Renal cortical epithelial cell (primary cell): ENCODE measurements at places on chromosomes 4 and X.
A peak's percentile ranks its signal among the peaks of the same experiment; 100 is the strongest.

DNA sequence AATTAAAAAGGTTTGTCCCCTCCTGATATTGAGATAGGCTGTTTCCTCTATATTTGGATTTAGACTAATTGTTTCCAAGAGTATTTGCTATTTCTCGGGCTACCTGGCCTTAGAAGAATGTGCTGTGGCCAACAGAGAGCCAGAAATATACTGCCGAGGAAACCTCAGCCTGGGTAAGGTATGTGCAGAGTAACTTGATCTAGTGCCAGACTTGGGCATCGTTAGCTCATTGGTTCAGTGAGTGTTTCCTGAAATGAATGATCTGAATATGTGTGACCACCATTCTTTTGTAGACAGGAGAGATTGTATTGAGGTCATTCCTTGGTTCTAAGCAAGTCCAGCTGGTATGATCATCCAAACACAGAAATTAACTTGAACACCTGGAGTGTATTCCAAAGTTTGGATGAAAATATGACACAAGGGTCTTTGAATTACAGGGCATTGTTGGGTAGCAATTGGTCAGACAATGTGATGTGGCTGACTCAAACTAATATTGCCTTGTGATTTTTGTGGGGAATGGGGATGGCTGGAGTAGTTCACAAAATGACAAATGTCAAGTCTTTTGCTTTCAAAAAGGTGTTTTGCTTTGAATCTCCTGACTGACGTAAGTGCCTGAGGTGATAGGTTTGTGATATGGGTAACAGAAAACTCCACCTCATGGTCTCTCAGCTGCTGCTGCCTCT is 100.2 kb upstream of the CXCL13 start:
- no peak for DNase-seq

GRCh38 chrX:3286196-3286945 is 60.1 kb downstream of the MXRA5 start:
- DNase-seq: peak; percentile 33

- DNase-seq: peak; percentile 13
Observed at GRCh38 chr4:149176039-149176438, 639.6 kb downstream of the IQCM start.

- no peak for DNase-seq
Observed at GRCh38 chr4:14910411-14910810, 91.9 kb upstream of the CPEB2 start.

DNA sequence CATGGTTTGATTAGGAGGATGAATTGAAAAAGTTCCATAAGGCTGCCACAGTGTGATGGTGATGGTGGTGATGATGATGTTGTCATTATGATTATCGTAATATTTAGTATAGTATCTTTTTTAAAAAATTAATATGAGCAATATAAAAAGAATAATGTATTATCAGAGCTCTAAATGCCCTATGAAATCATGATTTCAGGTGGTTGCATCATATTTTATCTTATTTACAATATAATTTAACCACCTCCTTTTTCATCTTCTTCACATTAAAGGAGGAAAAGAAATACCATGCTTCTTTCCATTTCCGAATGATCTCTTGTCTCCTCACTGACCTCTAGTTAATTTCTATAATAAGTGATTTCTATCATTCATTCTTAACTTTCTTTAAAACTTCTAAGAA is 225.9 kb downstream of the RAPGEF2 start:
- DNase-seq: no peak

DNA sequence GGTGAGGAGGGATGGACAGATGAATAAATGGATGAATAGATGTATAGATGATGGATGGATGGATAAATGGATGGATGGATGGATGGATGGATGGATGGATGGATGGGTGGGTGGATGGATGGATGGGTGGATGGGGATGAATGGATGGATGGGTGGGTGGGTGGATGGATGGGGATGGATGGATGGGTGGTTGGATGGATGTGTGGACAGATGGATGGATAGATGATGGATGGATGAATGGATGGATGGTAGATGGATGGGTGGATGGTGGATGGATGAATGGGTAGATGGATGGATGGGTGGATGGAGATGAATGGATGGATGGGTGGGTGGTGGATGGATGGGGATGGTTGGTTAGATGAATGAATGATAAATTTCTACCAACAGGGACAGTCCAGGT is 207.0 kb upstream of the PSAPL1 start:
- no peak for DNase-seq

GRCh38 chr4:120286813-120287212 is 220.2 kb upstream of the MAD2L1 start:
- DNase-seq: no peak

DNA sequence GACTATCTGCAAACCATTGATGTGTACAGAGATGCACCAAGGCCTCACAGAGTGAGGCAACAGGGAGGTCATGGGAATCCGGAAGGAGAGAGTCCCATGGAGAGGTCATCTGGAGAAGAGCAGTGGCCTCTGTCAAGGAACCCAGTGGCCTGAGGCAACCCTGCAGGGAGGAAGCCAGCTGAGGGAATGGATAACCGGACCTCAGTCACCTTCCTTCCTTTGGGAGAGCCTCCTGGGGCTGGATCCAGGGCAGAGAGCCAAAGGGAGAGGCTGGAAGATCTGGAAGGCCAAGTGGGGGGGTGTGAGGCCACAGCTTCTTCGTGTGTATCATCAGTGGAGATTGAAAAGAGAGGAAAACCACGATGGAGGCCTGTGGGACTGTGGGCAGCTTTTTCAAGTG is 24.3 kb upstream of the CD38 start:
- peak; percentile 9 for DNase-seq

GRCh38 chr4:79682161-79682560 is 274.1 kb upstream of the GK2 start:
- peak; percentile 8 for DNase-seq

DNA sequence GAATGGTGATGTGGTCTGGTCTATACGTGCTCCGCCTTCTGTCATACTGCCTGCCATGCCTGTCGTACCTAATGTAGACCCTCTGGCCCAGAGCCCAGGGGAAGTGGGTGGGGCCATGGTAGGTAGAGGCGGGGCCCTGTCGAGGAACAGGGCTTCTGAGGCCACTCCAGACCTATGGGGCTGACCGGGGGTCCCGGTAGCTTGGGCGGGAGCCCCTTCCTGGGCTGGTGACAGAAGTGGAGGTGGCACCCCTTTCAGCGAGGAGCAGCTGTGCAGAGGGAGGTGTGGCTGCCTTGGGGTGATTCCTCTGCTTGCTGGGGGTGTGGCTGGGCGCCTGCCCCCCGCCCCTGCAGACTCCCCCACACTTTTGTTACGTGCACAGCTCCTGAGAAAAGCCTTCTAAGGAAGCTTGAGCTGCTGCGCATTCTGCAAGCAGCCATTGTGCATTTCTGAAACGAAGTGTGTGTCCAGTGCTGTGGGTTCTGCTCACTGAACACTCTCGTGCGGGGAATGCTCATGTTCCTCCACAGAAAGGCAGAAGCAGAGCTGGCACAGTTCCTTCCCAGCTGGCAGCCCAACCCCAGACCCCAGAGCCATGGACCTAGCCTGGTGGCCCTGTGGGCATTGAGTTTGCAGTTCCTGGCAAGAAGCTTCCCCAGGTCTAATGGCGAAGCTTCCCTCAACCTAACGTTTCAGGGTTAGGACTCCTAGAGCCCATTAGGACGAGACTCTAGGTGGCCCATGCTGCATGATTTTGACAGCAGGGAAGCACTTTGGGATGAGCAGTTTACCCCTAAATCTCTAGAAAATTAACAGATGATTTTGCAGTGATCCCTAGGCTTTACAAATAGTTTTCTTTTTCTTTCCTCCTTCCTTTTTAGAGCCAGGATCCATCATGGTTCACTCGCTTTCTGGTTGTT is 72.7 kb upstream of the HGFAC start:
- DNase-seq: no peak

- no peak for DNase-seq
Observed at GRCh38 chrX:45424326-45424725, 223.7 kb upstream of the DIPK2B start.

- DNase-seq: no peak
Observed at GRCh38 chr4:37338972-37339371, 94.4 kb downstream of the NWD2 start.

DNA sequence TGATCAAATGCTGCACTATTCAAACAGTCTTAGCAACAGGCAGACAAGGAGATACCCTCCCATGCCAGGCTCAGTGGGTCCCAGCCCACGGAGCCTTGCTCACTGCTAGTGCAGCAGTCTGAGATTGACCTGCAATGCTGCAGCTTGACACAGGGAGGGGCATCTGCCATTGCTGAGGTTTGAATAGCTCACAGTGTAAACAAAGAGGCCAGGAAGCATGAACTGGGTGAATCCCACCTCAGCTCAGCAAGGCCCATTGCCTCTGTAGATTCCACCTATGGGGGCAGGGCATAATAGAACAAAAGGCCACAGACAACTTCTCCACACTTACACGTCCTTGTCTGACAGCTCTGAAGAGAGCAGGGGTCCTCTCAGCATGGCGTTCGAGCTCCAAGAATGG is 26.6 kb upstream of the ZXDB start:
- DNase-seq: no peak

GRCh38 chr4:992297-993110 is 700 bp downstream of the SLC26A1 start:
- DNase-seq: peak; percentile 90

DNA sequence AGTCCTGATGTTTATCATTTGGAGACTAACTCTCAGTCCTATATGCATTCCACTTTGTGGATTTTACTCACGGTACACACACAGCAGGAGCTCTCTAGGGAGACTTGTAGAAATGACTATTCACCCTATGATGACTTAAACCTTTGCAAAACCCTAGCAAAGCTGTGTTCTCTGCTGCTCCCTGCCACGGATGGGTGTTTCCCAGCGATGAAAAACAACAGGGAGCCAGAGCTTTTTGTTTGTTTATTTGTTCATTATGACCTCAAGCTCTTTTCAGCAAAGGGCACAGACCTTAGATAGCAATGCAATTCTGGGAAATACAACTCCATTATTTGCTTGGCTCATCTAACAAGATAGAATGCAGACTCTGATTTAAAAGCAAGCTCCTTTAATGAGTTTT is 156.6 kb downstream of the GRIA3 start:
- no peak for DNase-seq

- DNase-seq: peak; percentile 28
Observed at GRCh38 chr4:170675568-170676262, 586.0 kb upstream of the AADAT start.

- no peak for DNase-seq
Observed at GRCh38 chrX:54193085-54193821, 10.2 kb upstream of the FAM120C start.

DNA sequence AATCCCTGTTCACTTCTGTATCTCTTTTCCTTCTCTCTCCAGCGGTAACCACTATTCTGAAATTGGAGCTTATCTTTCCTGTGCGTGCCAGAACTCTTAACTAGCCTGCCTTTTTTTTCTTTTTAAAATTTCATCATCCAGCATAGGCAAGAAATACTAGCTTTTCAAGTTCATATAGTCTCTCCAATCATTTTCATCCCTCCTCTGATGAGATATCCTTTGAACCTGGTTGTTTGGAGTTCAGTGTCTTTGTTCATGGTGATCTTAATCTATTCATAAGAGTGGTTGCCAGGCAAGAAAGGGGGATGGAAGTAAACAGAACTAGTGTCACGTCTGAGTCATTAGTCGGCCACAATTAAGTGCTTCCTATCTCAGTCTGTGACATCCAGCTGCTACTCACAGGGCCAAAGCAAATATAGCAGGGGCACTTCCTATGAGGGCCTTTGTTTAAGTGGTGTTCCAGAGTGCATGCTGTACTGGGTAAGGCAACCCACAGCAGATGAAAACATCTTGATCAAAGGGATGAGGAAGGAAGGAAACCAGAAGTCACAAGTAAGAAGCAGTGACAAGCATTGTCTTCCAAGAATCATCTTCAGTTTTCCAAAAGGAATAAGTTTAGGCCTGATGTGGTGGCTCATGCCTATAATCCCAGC is 56.4 kb upstream of the XIAP start:
- peak; percentile 84 for DNase-seq

GRCh38 chr4:2322841-2323240 is 60.9 kb upstream of the MXD4 start:
- no peak for DNase-seq

DNA sequence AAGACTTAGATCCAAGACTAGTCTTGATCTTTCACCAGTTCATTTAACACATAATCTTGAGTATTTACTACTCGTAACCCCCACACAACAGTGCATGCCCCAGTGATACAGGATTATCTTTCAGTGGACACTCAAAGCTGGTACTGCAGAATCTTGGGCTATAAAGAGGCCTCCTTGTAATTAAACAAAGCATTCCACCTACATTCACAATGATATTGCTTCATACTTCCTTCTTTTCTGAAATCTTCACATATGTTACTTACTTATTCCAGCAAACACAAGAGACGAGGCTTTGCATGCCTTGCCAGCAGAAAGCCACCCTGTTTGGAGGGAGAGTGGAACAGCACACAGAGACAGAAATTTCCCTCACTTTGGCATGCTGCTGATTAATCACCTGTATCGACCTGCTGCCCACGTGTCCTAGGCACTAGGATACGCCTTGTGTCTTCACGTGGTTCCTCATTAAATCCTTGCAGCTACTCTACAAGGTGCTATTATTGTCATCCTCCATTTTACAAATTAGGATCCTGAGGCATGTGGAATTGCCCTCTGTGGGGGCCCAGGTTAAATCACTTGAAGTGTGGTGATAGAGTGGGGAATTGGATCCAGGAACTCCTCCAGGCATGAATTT is 77.3 kb downstream of the FAM184B start:
- no peak for DNase-seq

- no peak for DNase-seq
Observed at GRCh38 chr4:127788517-127788916, 6.4 kb downstream of the HSPA4L start.

- peak; percentile 36 for DNase-seq
Observed at GRCh38 chrX:42519666-42520231, 258.2 kb downstream of the PPP1R2C start.

DNA sequence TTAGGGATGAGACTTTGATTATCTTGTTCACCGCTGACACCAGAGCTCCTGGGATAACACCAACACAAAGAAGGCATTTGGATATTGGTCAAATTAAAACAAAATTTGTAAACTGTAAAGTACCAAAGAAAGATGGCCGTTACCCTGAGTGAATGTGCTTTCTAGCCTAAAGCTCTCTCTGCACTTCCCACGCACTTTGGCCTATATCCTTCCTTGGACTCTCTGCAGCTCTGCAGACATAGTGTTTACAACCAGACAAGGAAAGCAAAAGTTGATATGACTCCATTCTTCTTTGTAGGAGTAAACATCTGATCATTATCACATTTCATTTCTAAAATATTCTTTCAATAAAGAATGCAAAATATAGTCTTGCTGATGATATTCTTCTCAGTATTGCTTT is 44.8 kb upstream of the PITX2 start:
- no peak for DNase-seq

DNA sequence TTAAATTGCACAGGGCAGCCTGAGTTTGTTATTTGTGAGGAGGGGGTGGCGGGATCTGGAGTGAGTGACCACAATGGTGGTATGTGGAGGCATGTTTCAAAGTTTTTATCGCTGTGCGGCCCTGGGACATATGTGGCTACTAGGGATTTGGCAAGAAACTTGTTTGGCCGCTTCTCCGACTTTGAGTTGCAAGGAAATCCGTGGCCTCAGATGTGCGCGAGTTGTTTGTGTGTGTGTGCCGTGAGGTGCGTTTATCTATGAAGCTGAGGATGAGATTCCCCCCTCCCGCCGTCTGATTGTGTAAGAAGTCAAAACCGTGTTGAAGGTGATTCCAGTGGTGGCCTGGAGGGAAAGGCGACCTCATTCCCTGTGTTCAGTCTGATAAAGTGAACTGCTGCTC is 1.4 kb downstream of the JADE3 start:
- no peak for DNase-seq

GRCh38 chr4:144575181-144575580 is 70.8 kb upstream of the HHIP start:
- DNase-seq: no peak
